ENCODE measurements at places on chromosomes 7 and 10.

DNA sequence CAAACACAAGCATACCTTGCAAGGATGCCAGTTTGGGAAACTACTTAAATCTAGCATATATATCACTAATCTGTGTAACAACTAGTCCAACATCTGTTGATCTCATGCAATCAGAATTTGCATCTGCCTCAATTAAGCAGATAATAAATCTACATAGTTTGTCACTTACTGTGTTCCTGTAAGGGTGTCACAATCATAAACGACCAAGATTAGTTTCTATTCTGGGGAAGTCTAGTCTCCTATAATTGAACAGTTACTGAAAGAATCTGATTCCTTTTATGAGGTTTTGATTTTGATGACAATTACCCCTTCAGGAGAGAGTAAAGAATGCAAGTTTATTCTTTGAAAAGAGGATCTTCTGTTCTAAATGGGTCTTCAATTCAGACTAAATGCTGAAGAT lies 85.5 kb upstream of the LRRN3 start:
- DNase-seq = no peak

- no peak for DNase-seq
Observed at GRCh38 chr10:83272666-83273434, 866.5 kb upstream of the GHITM start.

DNA sequence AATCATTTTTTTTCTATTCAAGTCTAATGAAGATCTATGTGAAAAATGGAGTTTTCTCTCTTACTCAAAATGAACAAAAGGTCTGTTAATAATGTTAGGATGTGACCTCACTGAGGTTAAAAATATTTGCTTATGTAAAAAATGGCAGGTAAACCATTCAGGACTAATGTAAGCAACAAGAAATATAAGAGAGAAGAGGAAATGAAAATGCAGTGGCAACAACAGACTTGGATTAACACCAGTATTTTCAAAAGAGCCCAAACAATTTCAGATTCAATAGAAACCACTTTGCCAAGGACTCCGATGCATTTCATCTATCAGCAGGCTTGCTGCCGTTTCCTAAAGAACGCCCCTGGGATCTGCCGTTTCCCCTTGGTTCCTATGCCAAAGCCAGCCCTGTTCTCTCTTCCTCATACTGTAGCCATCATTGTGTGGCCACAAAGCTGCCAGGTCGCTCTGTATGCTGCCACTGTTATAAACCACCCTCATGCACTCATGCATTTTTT lies 66.4 kb downstream of the MTURN start:
- no peak for DNase-seq

- no peak for DNase-seq
Observed at GRCh38 chr7:55063633-55064032, 44.8 kb downstream of the EGFR start.

DNA sequence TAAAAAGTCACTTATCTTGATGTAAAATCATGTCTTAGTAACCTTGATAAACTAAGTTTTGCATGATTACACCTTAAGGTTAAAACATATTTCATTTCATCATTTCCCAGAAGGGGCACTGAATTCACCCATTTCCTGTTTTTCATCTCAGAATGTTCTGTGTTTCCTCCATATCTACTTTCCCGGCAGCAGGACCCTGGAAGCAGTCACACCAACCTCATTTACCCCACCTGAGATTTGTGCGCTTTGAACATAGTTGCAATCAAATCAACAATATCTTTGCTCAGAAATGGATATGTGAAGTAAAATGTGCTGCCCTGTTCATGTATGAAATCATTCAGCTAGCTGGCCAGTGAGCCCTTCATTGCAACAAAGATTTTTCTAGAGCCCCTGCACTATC lies 46.8 kb downstream of the IKZF1 start:
- DNase-seq = peak; percentile 79

DNA sequence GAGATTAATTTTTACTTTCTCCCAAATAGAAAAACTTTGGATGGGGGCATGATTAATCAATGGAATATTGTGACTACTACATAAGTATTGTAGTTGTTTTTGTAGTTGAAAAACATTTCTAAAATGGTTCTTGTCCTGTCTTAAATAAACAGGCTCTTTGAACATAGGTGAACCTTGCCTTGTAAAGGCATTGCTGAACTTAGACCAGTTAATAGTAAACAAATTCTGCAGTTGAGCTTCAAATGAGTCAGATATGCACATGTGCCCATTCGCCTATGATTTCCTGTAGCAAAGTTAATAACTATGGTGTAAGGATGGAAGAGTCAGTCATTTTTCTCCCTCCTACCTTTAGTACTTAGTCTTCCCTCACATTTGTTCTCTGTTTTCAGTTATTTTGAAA lies 22.6 kb downstream of the CUTC start:
- no peak for DNase-seq

- DNase-seq = no peak
Observed at GRCh38 chr7:42761486-42761885, 150.4 kb downstream of the C7orf25 start.

- no peak for DNase-seq
Observed at GRCh38 chr7:93828260-93828659, 62.3 kb downstream of the TFPI2 start.

GRCh38 chr10:44752451-44753441 lies 158.4 kb upstream of the TMEM72 start:
- no peak for DNase-seq

DNA sequence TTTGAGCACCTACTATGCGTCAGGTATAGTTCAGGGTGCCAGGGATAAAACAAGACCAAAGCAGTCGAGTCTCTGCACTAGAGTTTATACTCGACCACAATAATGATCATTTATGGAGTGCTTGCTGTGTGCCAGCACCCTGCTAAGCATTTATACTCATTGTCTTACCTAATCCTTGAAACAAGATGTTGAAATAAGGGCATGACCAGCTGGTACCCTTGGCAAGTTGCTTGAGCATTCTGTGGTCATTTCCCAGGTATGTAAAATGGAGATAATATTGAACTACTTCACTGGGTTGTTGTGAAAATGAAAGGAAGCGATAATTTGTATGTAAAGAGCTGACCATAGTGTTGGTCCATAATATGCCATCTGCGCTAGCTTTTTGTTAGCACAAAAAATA lies 185.4 kb downstream of the CYP26A1 start:
- DNase-seq = no peak

Measured in CD4-positive, alpha-beta T cell treated with Interleukin-6 at 100 ng/mL for 8 hours (primary cell).